Mucosa of descending colon (tissue), 3 donors: ENCODE measurements at places on chromosomes 12 and 14.

GRCh38 chr12:6494258-6494743 is 399 bp downstream of the NCAPD2 start:
- DNase-seq = no peak

- DNase-seq = no peak
These were observed 40.0 kb downstream of the STX2 start for GRCh38 chr12:130799051-130799450.

- DNase-seq = peak; percentile 56
These were observed 1.1 kb downstream of the JAG2 start for GRCh38 chr14:105167303-105168092.

DNA sequence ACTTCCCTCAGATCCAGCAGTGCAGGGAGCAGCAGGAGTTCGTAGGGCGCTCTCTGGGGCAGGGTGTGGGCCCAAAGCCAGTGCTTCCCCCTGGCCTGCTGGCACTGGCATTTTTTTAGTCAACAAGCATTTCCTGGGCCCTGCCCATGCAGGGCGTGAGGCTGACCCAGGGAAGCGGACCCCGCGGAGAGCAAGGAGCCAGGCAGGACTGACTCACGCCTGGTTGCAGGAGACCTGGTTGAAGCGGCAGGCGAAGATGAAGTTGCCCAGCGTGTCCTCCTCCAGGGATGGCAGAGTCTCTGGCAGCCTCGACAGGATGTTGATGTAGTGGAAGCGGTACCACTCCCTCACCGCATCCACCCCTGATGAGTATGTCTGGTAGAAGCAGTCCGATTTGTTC is 13.5 kb downstream of the SCNN1A start:
- DNase-seq = peak; percentile 80

- no peak for DNase-seq
These were observed 58.7 kb upstream of the STK38L start for GRCh38 chr12:27185234-27186021.
